Activated CD4-positive, alpha-beta T cell treated with anti-CD3 and anti-CD28 coated beads for 36 hours (primary cell): ENCODE measurements at places on chromosomes 1 and 21. TPM values are rescaled to one million over a fixed set of nuclear protein-coding genes. Genes with fewer than 3 reads are reported as not detected.
A peak's percentile ranks its signal among the peaks of the same experiment; 100 is the strongest.

The TIMM17A gene
- total RNA-seq: 51.9 TPM

The LCE3D gene
- not detected for total RNA-seq

GRCh38 chr1:78370356-78370755 lies 120.4 kb upstream of the PTGFR start:
- H3K27me3 ChIP-seq: no peaks in the 10 kb centered on the region
- no peak overlapping the region for H3K27ac ChIP-seq
- DNase-seq: no peak
- no peak overlapping the region for H3K4me3 ChIP-seq
- no peaks in the 10 kb centered on the region for H3K4me1 ChIP-seq
- no peaks in the 10 kb centered on the region for H3K36me3 ChIP-seq

DNA sequence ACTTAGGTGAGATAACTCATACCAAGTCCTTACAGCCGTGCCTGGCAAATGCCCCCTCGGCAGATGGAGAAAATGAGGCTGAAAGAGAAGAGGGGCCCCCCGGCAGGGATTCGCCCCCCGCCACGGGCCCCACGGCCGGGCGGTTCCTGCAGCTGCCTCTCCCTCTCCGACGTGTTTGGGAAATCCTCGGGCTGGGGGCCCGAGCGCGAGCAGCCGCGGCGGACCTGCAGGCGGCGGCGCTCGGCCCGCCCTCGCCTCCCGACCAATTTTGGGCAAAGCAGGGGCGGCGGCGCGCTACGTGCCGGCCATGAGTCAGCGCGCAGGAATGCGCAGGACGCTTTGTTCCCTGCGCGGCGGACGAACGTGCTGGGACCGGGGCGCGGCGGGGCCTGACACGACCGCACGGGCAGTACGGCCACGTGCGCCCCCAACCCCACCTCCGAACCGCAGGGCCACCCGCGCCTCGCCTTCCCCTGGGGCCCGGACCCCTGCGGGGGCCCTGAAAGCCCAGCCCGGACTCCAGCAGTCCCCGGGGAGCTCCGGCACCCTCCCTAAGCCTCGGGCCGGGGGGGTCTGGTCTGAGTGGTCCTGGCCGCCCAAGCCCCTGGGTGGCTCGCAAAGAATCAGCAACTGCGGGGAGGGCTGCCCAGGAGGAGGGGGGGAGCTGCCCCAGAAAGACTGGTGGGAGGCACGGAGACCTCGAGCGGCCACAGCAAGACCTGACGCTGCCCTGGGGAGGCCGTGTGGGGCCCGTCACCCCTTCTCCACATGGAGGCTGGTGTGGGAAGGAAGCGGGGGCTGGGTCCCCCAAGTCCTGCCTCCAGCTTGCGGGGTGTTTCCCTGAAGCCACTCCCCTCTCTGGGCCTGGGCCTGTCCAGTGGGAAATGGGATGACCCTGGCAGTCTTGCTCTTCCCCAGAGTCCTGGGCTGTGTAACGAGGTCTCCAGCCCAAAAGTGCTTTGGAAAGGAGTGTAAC lies 11.9 kb upstream of the EDN2 start:
- peaks cover 8% of the 10 kb centered on the region for H3K4me1 ChIP-seq
- peaks cover 18% of the 10 kb centered on the region for H3K27me3 ChIP-seq
- peak overlapping the region; percentile 50 for H3K4me3 ChIP-seq
- H3K27ac ChIP-seq: no peak overlapping the region
- peak; percentile 82 for DNase-seq

- peaks cover 5% of the 10 kb centered on the region for H3K4me1 ChIP-seq
- no peak overlapping the region for H3K27ac ChIP-seq
- H3K27me3 ChIP-seq: peaks cover 9% of the 10 kb centered on the region
- no peak overlapping the region for H3K4me3 ChIP-seq
These were observed 31.5 kb downstream of the PHC2 start for GRCh38 chr1:33399375-33399774.

GRCh38 chr1:50917138-50918137 lies 42.6 kb downstream of the FAF1 start:
- no peaks in the 10 kb centered on the region for H3K27me3 ChIP-seq
- peaks cover 19% of the 10 kb centered on the region for H3K4me1 ChIP-seq
- H3K27ac ChIP-seq: no peak overlapping the region
- no peak overlapping the region for H3K4me3 ChIP-seq

- H3K4me1 ChIP-seq: no peaks in the 10 kb centered on the region
- no peak for DNase-seq
- H3K27ac ChIP-seq: no peak overlapping the region
- H3K36me3 ChIP-seq: no peaks in the 10 kb centered on the region
- no peak overlapping the region for H3K4me3 ChIP-seq
These were observed 264.9 kb upstream of the PLXNA2 start for GRCh38 chr1:208509072-208509471.

DNA sequence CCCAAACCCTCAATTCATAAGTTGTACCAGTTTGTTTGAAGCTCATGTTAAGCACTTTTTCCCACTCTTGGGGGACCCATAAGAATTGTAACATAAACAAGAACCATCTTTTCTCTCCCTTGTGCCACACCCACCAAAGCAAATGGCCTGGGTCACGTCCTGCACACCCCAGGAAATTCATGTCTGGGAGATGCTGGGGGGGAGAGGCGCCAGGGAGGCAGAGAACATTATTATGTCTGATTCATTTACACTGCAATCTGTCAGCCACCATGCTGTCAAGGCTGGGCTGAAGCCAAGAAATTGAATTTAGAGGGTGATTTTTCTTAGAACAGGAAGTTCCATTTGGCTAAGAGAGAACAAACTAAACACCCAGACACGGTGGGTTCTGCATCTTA lies 37.2 kb upstream of the IPO9 start:
- H3K4me1 ChIP-seq: peaks cover 6% of the 10 kb centered on the region
- H3K27me3 ChIP-seq: no peaks in the 10 kb centered on the region
- peak; percentile 37 for DNase-seq
- no peaks in the 10 kb centered on the region for H3K36me3 ChIP-seq
- no peak overlapping the region for H3K4me3 ChIP-seq

DNA sequence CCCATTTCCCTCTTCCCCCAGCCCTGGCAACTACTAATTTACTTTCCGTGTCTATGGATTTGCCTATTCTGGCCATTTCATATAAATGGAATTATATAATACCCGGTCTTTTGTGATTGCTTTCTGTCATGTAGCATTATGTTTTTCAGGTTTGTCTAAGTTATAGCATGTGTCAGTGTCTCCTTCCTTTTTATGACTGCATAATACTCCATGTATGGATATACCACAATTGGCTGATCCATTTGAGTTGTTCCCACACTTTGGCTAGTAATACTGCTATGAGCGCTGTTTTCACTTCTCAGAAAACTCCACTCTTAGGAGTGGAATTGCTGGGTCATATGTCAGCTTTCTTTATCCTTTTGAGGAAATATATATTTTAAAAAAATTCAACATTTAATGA lies 53.7 kb downstream of the HUNK start:
- no peak for DNase-seq
- no peak overlapping the region for H3K27ac ChIP-seq
- no peaks in the 10 kb centered on the region for H3K27me3 ChIP-seq
- H3K36me3 ChIP-seq: no peaks in the 10 kb centered on the region
- no peak overlapping the region for H3K4me3 ChIP-seq

DNA sequence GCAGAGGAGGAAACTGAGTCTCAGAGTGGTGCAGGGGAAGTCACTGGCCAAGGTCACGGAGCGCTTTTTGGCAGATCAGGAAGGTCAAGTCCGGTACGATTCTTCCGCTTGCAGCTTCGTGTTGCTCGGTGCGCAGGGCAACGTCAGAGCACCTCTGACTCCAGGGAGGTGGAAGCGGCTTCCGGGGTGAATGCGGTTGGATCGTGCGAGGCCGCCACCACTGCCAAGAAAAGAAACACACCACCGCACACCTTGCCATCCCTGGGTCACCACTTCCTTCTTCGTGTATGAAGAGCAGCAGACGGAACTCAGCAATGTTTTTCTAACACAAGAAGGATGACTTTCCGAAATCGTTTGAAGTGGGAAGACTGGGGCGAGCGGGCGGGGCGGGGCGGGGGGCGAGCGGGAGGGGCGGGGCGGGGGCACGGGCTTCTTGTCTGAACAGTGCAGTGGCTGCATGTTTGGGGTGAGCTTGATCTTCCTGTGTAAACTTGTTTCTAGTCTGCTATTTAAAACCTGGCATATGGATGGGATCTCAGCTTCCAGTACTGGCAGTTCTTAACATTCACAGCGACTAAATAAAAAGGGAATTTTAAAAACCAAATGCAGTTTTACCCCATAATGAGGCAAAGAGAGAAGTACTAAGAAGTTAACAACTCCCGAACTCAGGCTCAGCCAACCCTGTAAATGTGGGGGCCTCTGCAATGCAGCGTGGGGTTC lies 300.0 kb downstream of the RRAGC start:
- peak overlapping the region; percentile 56 for H3K4me3 ChIP-seq
- peak overlapping the region; percentile 88 for H3K27ac ChIP-seq
- H3K36me3 ChIP-seq: no peaks in the 10 kb centered on the region

GRCh38 chr1:193827516-193827915 lies 641.1 kb upstream of the B3GALT2 start:
- no peaks in the 10 kb centered on the region for H3K4me1 ChIP-seq
- no peaks in the 10 kb centered on the region for H3K27me3 ChIP-seq
- no peak overlapping the region for H3K4me3 ChIP-seq
- no peak for DNase-seq
- no peak overlapping the region for H3K27ac ChIP-seq

GRCh38 chr1:54506594-54506993 lies 41.4 kb upstream of the ACOT11 start:
- H3K36me3 ChIP-seq: no peaks in the 10 kb centered on the region
- H3K27ac ChIP-seq: no peak overlapping the region
- H3K27me3 ChIP-seq: peaks cover 3% of the 10 kb centered on the region
- DNase-seq: peak; percentile 23

DNA sequence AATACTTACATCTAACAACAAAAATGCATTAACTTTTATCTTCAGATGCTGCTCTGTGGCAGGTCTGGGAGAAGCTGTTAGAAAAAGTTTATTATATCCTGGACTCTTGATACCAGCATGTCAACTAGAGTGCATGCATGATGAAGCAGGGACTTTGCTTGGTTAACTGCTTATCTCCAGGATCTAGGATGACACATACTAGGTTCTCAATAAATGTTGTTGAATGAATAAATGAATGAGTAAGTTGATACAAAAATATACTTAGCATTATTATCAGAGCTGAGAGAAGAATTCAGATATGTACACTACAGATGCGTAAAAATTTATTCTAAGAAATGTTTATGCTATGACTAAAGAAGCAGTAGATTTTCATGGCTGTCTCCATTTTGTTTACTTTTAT lies 304.3 kb downstream of the LTN1 start:
- DNase-seq: no peak
- H3K27ac ChIP-seq: no peak overlapping the region
- no peaks in the 10 kb centered on the region for H3K27me3 ChIP-seq

DNA sequence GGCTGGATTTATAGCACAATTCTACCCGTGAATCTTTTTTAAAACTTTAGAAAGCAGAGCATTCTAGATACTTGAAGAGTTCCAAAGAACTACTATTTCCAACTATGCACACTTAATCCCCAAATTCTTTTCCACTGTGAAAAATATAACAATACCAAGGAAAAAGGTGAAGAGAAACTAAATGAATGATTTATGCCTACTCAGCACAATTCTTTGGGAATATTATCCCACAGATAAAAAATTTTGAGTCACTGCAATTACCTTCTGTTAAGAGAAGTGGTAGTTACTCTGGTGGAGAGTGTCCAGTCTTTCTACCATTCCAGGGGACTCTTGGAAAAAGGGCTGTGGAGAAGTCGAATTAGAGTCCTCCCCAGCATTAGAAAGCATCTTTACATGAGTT lies 39.2 kb downstream of the ERO1B start:
- H3K27ac ChIP-seq: no peak overlapping the region
- no peaks in the 10 kb centered on the region for H3K27me3 ChIP-seq
- no peak for DNase-seq
- H3K4me1 ChIP-seq: no peaks in the 10 kb centered on the region
- H3K4me3 ChIP-seq: no peak overlapping the region

DNA sequence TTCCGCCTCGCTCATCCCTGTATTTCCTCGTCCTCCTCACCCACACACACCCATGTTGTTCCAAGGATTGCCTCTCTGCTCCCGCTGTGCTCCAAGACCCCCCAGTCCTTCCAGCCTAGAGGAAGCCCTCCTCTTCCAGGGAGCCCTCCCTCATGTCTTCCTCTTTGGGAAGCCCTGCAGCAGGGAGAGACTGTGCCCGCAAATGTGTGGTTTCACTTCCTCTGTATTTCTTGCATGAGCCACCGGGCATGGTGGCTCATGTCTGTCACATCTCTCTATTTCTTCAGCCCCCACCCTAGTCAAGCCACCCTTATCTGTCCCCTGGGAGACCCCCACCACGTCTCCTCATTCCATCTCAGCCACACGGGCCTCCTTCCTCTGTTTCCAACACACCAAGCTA lies 57.5 kb upstream of the PAX7 start:
- H3K4me1 ChIP-seq: no peaks in the 10 kb centered on the region
- H3K36me3 ChIP-seq: no peaks in the 10 kb centered on the region
- no peak for DNase-seq
- peaks cover 13% of the 10 kb centered on the region for H3K27me3 ChIP-seq
- H3K4me3 ChIP-seq: no peak overlapping the region
- H3K27ac ChIP-seq: no peak overlapping the region

DNA sequence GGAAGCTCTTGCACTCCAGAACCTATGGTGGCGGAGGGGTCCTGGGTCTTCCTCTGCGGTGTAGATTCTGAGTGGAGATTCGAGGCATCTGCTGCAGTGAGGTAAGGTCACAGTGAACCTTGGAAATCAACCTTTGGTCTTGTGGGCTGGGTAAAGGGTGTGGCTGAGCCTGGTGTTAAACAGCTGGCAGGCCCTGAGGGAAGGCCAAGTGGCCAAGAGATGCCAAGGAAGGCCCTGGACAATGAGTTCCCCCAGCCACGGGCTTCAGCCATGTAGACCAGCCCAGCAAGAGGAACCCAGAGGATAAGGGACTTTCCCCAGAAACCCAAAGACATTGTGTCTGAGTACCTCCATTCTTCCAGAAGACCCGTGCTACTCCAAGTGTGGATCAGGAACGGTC lies 137.2 kb upstream of the ETS2 start:
- no peaks in the 10 kb centered on the region for H3K36me3 ChIP-seq
- H3K4me1 ChIP-seq: no peaks in the 10 kb centered on the region
- no peak overlapping the region for H3K4me3 ChIP-seq
- peaks cover 17% of the 10 kb centered on the region for H3K27me3 ChIP-seq
- H3K27ac ChIP-seq: no peak overlapping the region

DNA sequence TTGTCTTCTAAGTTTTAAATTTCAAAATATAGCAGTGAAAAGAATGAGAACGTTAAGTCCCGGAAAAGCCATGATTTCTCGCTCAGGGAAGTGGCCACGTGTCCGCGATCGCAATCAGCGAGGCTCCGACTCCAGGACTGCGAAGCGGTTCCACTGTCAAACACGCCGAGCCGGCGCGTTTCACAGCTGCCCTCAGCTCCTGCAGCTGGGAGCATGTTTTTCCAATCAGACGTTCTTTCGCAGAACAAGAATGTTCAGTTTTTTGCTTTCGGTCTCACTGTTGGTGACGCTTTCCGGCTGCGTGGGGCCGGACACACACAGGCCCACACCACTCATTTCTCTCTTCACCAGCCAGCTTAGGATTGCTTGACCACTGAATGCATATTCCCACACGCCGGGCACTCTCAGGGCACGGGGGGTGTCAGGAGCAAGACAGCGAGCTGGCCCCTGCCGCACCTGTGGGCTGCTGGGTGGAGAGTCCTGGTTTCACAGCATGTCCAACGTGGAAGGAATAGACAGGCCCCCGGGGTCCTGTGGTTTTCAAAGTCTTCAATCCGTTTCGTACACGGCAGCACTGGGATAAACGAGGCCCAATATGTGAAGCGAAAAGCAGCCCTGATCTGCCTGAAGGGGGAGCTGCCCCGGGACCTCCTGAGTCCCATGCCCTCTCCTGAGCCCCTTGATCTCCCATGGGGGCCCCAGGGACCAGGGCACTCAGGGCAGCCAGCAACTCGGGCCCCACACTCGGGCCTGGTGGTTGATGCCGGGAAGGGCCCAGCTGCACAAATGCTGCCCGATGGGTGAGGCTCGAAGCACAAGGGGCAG lies 47.3 kb upstream of the COL18A1 start:
- H3K4me3 ChIP-seq: no peak overlapping the region
- H3K27ac ChIP-seq: no peak overlapping the region
- no peaks in the 10 kb centered on the region for H3K36me3 ChIP-seq
- DNase-seq: no peak
- H3K27me3 ChIP-seq: peaks cover 10% of the 10 kb centered on the region
